ENCODE measurements at places on chromosomes 16 and 17. TPM values are rescaled to one million over a fixed set of nuclear protein-coding genes. Genes with fewer than 3 reads are reported as not detected.

KRTAP3-2 gene
- not detected for total RNA-seq

CHST6 gene
- 0.09 TPM for total RNA-seq

DNA sequence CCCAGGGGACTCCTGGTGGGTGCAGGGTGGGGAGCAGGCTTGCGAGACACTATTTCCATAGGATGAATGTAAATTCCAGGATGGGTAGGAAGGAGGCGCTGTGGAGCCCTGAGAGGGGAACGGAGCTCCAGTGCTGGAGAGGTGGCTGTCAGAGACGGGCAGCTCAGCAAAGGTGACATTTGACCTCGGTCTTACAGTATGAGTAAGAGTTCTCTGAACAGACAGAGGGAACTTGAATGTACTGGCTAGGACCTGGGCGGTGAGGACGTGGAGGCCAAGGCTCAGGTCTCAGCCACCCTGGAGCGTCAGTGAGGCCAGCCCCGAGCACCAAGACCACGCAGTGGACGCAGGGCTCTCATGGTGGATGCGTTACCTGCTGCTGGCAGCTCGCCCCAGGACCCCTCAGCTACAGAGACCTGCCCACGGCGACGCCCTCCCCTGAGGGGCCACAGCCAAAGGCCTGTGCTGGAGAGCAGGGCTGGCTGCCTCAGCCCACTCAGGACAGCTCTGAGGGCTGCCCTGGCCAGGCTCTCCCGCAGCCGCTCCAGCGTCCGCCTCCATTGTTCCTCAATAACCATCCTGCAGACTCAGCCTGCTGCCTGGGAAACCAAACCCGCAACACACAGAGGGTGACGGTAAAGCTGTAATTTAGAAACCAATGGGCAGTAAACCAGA lies 65.9 kb upstream of the TNRC6C start:
- H3K36me3 ChIP-seq = no peaks in the 10 kb centered on the region
- no peaks in the 10 kb centered on the region for H3K4me1 ChIP-seq
- peak; percentile 58 for DNase-seq
- H3K27ac ChIP-seq = no peak overlapping the region
- H3K27me3 ChIP-seq = no peaks in the 10 kb centered on the region

DNA sequence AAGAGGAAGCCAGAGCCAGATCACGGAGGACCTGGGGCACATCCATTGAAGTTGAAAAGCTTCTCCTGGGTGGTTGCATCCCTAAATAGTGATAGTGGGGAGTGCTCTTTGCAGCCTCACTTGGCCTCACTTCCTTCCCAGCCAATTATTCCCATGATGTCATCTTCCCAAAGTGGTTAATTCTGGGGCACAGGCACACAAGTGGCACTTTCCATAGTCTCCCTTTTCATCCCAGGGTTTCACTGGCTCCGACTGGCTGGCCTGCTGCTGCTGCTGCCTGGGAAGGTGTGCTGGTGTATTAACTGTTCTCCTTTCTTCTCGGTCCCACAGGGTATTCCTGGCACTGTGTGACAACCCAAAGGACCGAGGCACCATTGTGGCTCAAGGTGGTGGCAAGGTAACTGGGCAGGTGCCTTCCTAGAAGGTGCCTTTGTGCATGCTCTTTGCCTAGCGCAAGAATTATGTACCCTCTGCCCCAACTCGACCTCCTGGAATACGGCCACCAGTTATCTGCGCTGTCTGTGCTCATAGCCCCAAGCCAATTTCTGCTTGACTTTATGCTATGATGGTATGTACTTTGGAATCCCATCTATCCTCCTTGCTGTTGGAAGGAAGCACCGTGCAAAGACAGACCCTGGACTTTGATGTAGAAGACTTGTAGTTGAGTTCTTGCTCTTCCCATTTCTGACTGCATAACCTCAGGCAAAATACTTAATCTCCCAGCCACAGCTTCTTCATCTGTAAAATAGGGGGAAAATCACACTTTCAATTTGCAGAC lies 18.4 kb downstream of the SLC35G3 start:
- peaks cover 8% of the 10 kb centered on the region for H3K4me1 ChIP-seq
- H3K36me3 ChIP-seq = no peaks in the 10 kb centered on the region
- no peak overlapping the region for H3K27ac ChIP-seq
- no peak overlapping the region for H3K4me3 ChIP-seq

DNA sequence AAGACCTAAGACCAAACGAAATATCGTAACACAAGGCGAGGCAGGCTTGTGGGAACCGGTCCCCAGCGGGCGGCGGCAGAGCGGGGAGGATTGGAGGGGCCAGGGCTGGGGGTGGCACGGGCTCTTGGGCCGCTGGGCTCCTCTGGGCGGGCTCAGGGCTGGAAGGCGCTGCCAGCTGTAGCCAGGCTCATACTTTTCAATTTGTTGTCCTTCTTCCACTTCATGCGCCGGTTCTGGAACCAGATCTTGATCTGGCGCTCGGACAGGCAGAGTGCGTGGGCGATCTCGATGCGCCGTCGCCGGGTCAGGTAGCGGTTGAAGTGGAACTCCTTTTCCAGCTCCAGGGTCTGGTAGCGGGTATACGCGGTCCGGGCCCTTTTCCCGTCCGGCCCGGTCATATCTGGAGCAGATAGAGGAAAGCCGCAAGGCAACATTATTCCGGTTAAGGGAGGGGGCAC lies 1.5 kb downstream of the HOXB5 start:
- H3K27ac ChIP-seq = peak overlapping the region; percentile 85
- H3K4me3 ChIP-seq = peak overlapping the region; percentile 55

All from upper lobe of right lung (tissue), 1 donor.